ENCODE measurements at places on chromosomes 11 and 22.
A peak's percentile ranks its signal among the peaks of the same experiment; 100 is the strongest.

GRCh38 chr11:93477684-93478234 lies 65.4 kb downstream of the SMCO4 start:
- no peak for DNase-seq

- DNase-seq: no peak
Observed at GRCh38 chr11:34929794-34930763, 13.7 kb downstream of the PDHX start.

DNA sequence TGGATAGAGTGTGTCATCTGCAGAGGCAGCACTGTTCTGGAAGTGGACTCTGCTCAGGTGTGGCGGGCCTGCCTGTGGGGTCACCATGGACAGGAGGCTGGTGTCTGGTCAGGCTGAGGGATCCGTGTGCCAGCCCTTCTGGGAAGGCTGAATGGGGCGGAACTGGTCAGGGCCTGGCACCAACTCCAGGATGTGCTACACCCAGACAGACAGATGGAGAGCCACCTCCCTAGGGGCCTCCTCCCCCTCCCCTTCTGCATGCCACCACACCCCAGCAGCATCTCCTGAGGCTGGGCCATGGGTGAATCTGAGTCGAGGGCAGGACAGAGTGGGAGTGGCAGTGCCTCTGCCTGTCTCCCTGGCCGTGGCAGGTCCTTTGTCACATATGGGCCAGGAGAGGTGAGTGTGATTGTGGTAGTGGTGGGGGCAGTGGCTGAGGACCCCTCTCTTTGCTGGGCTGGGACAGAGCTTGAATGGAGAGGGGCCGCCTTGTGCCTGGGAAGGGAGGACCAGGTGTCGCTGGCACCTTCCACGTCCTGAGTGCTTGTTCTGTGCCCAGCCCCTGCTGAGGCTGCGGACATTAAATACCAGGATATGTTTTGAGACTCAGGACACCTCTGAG lies 29.1 kb downstream of the ST3GAL4 start:
- no peak for DNase-seq

- DNase-seq: peak; percentile 12
Observed at GRCh38 chr11:34405079-34405858, 33.5 kb upstream of the CAT start.

DNA sequence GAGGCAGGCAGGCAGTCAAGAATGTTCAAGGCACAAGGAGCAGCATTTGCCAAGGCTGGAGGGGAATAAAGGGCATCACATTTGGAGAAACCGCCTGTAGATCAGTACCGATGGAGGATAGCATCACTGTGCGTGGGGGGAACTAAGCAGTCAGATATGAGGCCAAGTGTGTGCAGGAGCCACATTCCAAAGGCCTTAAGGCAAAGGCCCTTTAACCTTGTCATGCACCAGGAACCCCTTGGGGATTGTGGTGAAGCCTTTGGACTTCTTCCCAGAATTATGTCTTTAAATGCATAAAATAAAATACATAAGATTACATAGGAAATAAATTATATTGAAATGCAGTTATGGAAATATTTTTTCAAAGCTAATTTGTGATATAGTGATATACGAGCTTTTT lies 532.1 kb downstream of the BUD13 start:
- no peak for DNase-seq

DNA sequence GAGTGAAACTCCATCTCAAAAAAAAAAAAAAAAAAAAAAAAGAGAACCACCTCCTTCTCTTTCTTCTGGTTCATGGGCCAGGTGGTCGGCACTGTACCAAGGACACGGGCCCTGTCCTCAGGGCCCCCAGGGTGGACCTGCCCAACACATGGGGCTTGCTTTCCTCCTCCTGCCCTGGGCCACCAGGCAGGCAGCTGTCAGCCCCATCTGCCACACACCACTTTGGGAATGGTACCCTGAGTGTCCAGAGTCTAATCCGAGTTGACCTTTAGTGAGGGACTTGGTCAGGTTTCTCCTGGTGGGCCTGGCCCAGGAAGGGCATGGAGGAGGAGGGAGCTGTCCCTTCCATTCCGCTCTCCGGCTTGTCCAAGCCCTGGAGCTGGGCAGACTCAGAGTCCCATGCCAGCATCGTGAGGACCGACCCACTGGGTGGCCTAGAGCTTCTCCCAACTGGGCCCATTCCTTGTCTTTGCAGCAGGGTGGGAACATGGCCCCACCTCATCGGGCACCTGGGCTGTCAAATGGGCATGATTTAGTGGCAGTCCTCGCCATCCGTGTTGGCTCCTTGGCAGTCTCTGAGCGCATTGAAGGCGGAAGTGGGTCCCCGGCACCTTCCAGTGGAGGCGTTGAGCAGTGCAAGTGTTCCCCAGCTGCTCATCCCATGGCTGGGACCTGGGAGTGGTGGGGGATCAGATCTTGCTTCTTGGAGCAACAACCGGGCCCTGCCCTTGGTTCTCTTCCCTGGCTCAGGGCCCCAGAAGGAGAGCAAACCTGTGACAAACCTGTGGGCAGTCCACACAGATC lies 94.8 kb downstream of the BCR start:
- no peak for DNase-seq

DNA sequence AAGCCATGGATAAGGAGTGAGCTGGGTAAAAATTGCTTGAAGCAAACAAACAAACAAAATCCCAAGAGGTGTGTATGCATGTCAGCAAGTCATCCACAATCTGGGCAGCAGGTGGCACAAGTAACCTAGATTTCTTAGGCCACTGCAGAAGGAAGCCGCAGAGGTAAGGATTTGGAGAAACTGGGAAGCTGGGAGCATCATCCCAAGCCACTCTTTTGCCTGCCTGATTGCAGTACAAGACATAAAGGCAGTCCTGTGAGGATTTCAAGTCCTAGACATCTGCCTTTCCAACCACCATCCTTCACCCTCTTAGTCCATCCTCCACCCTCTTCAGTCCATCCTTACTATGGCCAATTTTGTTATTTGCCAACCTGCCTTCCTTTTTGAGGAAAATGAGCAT lies 67.2 kb upstream of the BMAL1 start:
- peak; percentile 10 for DNase-seq

GRCh38 chr11:2791521-2792380 lies 92.0 kb upstream of the KCNQ1OT1 start:
- DNase-seq: peak; percentile 26
